ENCODE measurements at places on chromosomes 3 and 15.
A peak's percentile ranks its signal among the peaks of the same experiment; 100 is the strongest.

GRCh38 chr3:50853936-50854335 is 179.2 kb downstream of the DOCK3 start:
- no peak for DNase-seq

- no peak for DNase-seq
These were observed 46.1 kb downstream of the AKAP13 start for GRCh38 chr15:85426481-85426880.

DNA sequence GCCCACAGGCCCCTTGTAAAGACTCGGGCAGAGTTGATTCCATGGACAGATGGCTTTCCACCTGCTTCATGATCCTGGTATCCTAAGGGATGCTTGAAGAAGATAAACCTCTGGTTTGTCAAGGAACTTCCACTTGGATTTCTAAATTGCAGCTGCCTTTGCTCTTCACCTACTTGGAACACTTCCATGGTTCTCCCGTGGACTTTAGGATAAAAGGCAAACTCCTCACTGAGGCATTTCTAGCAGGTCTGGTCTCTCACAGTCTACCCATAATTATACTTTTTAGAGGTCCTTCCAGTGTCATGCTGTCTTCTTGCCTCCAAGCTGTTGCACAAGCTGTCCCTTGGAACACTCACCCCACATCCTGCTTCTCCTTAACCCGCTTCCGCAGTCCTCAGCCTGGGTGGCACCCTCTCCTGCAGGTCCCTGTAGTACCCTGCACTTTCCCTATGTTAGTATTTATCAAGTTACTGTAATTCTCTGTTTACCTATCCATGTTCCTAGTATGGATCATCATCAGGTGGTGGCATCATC is 12.7 kb downstream of the TLNRD1 start:
- DNase-seq = no peak

DNA sequence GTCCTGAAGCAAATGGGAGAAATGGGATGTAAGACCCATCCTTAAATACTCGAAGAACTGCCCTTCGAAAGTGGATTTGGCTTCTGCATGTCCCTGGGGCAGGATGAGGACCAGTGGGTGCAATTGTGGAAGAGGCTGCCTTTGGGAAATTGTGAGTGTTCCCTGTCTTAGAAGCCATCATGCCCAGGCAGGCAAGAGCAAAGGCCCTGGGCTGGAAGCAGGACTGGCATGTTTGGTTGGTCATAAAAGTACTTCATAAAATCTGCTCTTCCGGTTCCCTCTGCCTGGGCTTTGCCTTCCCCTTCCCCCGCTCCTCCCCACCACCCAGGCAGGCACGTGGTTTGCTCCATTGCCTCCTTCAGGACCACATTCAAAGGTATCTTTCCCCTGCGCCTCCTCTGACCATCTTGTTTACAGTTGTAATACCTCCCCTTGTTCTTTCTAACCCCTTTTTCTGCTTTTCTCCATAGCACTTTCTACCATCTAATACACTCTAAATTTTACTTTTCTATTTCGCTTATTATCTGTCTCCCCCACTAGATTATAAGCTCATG is 8.3 kb downstream of the MINAR1 start:
- no peak for DNase-seq

GRCh38 chr15:42107473-42107872 is 13.1 kb upstream of the PLA2G4D start:
- no peak for DNase-seq

DNA sequence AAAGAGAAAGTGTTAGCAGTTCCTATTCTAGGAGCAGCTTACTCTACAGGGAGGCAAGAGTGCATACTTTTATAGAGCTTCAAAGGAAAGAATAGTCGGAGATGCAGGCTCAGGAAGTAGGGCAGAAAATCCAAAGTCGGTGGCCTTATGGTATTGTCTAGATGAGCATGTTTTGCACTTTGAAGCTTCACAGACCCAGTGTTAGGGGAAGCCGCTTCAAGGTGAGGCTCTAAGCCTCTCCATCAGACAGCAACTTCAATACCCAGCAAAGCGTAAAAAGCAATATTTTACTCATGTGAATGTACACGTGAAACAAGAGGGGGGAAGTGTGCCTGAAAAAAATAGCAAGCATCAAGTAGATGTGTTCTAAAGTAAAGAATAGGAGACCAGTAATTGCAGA is 125.6 kb upstream of the RASGRP1 start:
- no peak for DNase-seq

GRCh38 chr15:74464216-74464615 is 3.3 kb upstream of the UBL7 start:
- no peak for DNase-seq

- no peak for DNase-seq
These were observed 48.1 kb downstream of the IQSEC1 start for GRCh38 chr3:13025090-13025489.

- DNase-seq = no peak
These were observed 1003.5 kb downstream of the AGBL1 start for GRCh38 chr15:87083201-87083600.

DNA sequence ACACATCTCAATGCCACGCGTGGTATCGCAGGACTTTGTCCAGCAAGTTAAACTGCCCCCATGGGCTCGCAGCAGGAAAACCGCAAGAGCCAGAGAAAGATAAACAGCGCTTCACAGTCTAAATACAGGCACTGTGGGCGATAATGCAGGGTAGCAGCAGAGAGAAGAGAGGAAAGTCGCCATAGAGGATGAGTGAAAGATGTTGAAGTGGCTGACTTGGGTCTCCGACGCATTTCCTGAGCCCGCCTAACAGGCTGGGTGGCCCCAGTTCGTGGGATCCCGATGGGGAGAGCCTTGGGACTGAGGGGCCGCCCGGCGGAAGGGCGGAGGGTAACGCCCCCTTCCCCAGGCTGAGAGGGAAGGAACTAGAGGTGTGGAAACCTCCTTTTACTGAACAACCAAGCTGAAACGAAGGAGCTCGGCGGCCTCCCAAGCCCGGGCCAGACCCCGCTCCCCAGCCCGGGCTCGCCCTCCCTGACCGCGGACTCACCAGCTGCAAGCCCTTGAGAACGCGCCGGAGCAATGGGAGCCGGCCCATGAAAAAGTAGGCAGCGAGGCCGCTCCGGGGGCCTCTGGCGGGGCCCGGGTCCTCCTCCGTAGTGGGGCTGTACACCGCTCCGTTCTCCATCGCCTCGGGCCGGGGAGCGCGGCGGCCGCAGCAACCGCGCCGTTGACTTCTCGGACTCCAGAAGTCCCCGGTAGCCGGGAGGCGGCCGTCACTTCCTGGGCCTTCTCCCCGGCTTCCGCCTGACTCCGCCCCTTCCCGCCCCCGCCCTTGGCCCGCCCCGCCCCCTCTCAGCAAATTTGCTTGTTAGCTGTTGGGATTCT is at the start of gene CMTM6:
TSS of gene CMTM6 (minus strand) at position 735 of the 828 bp plus-strand sequence. CDS start at position 628, 107 bp downstream.
- peak; percentile 50 for DNase-seq

GRCh38 chr3:147934451-147935180 is 525.5 kb downstream of the ZIC1 start:
- no peak for DNase-seq

DNA sequence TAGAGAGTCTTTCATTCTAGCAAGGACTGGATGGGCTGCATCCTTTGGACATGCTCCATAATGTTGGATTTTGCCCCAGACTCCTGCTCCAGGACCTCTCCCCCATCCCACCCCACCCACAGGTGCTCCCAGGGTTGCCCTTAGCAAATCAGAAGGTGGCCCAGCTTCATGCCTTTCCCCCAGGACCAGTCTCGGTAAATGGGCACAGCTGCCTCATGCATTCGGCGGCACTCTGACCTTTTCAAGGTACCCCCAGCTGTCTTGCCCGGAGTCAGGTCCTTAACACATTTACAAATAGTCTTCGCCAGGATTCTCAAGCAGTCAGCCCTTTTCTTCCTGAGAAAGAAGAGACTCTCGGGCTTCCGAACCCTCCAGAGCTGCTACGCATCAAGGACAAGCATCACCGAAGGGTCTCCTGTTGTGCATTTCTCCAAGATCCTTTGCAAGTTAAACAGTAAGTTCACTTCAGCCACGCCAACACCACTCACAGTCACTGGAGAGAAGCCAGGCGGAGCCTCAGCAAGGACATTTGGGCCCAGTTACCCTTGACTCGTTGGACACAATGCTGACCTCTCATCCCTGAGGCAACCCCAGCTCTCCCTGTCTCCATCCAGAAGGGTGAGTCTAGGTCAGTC is 287.8 kb downstream of the FAM43A start:
- no peak for DNase-seq

DNA sequence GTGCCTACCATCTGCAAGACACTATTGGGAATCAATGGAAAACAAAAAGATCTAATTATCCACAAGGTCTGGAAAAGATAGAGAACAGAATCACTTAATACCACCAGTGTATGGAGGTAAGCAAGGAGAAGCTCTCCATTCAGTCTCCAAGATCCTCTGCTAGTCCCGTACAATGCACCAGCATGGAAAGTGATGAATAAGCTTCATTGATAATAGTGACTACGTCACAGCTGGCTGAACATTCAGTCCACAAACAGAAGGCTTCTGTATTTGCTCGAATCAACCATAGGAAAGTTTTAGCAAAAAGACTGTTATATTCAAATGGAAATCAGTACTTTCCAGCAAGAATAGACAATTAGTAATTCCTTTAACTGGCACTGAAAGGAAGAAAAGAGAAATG is 42.9 kb downstream of the IGSF11 start:
- DNase-seq = no peak

DNA sequence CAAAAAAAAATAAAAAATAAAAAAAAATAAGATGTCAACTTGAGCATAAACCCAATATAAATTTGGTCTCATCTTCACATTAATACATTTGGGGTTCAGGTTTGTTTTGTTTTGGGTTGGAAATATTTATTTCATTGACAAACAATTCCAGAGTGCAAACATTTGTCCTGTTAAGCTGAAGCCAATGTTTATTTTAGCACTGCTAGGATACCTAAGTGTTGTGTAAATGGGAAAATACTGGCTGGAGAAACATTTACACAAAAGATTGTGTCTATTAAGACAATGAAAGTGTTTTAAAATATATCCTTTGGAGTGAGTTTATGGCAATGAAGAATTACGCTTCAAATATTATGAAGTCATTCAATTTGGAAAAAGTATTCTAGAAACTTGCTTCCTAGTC is 91.1 kb downstream of the MEIS2 start:
- no peak for DNase-seq

DNA sequence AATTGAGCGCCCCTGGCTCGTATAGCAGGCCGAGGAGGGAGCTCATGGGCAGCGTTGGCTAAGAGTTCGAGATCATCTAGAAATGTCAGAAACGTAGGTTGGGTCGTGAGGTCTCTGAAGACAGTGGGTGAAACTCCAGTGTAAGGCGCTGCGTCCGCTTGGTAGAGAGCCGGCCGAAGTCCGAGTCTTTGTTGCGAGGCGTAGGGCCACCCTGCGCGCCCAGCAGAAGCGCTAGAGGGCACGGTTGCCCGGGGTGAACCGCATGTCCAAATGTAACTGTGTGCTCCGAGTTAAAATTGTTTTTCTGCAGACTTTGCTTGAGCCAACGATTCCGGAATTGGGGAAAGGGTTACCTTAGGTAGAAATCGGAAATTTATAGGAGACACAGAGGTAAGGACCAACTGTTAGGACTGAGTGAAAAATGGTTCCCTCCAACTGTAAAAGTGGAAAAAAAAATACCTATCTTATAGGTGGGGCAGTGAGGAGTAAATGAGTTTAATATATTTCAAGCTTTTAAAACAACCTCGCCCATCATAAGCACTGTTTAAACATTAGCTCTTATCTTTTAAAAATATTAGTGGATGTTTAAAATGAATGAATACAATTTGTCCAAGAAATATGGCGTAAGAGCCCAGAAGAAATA is 993 bp upstream of the SIAH2 start:
- DNase-seq = no peak

DNA sequence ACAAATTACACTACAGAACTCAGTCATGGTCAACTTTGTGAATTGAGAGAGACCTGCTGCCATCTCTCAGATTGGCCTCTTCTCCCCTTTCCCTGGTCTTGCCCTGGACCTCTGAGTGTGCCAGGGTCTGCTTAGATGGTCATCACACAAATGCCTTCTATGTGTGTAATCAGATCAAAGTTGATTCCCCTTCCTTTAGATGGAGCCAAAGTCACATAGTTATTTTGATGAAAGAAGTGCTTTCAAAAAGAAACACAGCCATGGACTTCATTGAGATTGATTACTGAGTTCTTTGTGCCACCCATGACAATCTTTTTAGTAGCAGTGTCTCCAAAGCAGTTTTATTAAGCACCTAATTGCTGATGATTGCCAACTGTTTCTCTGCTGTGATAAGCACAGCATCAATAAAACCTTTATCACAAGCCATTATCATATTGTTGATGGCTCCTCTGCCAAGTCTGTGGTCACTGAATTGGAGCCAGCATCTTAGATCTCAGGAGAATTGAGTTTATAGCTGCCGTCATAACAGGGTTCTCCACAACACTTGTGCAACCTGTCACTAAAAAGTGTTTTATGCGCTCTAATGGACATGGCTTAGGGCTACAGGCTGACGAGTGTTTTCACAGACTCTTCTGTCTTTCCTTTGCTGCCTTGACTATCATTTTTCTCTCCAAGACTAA is 149.7 kb upstream of the NUDT16 start:
- no peak for DNase-seq

DNA sequence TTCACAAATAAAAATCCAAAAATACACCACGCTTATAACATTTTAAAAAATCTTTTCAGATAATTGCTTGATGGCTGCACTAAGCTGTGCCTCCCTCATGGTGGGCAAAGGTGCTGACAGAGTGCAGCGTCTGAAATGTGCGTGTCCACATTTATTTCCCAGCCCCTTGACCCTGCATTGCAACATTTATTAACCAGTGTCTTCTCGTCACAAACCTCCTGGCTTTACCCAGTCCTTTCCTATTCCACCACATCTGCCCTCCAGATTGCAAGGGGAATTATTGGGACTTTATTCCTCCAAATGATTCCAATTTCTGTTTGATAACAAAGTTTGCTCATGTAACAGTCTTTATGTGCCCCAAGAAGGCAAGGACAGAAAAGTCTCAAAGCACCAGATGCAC is 5.5 kb downstream of the RASGRP1 start:
- DNase-seq = no peak

DNA sequence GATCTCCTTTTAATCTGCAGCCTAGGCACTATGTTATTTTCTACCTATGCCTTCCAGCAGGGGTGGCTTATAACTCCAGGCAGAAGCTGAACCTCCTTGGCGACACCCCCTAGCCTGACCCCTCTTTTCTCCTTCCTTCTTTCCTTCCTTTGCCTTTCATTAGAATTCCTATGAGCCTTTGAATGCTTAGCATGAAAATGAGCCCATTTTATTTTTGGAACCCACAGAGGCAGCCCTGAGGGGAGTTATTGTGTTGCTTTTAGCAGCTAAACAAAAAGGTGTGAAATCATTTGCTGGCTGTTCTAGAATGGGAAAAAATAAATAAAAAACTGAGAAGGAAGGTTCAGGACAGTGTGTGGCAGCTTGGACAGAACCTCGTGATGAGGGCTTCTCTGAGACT is 164.6 kb upstream of the ICE2 start:
- no peak for DNase-seq

GRCh38 chr3:33428734-33429133 is 11.5 kb downstream of the UBP1 start:
- no peak for DNase-seq

- no peak for DNase-seq
These were observed 141.2 kb upstream of the SLC7A14 start for GRCh38 chr3:170726976-170727661.

DNA sequence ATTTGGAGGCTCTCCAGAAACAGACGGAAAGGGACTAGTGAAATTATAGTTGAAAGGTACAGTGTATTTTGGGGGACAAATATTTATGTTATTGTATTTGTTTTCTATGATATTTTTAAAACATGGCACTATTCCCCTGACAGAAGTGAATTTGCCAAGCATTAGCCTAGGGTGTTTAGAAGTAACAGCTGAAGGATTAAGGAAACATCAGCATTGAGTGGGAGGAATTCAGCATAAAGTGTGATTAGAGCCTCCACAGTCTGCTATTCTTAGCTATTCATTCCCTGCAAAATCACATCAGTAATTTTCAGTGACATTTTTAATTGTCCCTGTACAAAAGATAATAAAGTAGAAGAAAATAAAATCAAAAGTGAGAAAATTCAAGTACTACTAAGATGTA is 231.4 kb downstream of the ROBO2 start:
- no peak for DNase-seq

Data from stimulated activated CD8-positive, alpha-beta memory T cell treated with anti-CD3 and anti-CD28 coated beads, Interleukin-7, amount 100 ng/mL, for 1 hour (primary cell).